ENCODE measurements at places on chromosomes 4 and X.

DNA sequence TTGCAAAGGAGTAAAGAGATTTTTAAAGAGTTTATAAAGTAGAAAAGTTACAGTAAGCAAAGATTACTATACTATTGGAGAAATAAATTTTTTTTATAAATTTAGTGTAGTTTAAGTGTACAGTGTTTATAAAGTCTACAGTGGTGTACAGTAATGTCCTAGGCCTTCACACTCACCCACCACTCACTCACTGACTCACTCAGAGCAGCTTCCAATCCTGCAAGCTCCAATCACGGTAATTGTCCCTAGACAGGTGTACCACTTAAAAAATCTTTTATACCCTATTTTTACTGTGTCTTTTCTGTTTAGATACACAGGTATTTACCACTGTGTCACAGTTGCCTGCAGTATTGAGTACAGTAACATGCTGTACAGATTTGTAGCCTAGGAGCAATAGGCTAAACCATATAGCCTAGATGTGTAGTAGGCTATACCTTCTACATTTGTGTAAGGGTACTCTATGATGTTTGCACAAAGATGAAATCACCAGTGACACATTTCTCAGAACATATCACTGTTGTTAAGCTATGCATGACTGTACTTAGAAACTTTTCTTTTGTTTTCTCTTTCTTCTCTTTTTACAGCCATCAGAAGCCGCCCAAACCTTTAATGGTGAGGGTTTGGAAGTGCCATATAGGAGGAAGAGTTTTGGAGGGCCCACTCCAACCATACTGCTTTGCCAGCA, 11.8 kb upstream of the SH3RF1 start:
- DNase-seq: no peak

DNA sequence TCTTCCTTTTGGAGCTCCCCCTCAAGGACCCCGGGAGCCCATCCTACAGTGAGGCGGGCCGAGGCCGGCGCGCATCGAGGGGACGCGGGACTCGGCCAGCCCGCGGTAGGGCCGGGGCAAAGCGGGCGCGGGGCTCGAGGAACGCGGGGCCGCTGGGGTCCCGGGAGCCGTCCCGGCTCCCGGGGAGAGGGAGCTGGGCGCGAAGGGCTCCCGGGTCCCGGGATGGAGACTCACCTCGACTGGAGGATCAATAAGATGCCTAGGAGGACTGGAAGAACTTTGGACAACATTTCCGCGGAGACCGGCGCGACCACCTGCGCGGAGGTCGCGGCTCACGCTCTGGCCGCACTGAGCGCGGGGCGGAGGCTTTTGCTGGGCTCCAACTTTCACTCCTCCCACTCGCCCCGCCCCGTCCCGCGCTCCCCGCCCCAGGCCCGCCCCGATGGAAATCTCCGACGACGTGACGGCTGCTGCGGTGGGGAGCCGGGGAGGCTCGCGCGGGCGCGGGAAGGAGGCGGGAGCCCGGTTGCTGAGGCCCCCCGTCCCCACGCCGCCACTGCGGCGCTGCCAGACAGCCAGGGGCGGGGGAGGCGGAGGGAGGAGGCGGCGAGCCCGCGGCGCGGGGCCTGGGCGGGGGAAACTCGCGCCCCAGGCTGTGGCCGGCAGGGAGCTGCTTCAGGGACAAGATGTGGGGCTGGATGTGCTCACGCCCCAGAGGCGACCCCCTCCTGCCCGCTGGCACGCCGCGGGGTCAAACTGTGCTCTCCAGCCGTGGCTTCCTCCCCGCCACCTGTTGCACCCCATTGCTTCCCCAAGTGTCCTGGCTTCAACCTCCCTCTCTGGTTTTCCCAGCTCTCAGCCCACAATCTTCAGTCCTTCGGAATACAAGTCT, at the start of gene GABRE:
TSS of gene GABRE (minus strand) at position 341 of the 892 bp plus-strand sequence. CDS start at position 290, 51 bp downstream.
- no peak for DNase-seq

DNA sequence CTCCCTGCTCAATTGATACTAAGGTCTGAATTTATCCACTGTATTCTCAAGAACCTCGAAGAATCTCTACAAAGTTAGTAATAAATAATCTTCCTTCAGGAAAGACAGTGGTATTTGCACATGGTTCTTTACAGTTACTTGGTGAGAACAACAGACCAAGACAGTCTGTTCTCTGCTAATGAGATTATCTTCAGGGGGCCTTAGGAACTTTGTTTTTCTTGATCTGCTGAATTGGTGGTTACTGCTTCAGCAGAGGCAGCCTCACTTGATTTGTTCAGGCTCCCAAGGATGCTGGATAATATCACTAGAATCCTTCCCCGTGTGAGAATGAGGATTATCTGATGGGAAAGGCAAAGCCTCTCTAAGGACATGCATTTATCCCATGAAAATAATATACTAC, 64.8 kb downstream of the CBR4 start:
- no peak for DNase-seq

DNA sequence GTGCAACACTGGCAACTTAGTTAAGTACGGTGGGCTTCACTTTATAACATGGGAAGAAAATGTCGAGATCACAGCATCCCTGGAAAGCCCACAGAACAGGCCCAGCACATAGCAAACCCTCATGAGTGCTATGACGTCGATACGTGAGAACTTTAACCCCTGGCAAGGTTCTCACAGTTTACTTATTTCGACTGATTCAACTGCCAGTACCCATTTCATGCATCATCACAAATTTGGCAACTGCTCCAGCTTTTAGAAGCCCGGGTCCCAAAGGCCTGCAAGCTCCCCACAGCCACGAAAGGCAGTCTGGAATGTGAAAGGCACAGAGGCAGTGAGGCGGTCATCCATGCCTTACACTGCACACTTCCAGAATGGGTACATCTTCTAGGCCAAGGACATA, 41.2 kb downstream of the RELL1 start:
- DNase-seq: no peak

DNA sequence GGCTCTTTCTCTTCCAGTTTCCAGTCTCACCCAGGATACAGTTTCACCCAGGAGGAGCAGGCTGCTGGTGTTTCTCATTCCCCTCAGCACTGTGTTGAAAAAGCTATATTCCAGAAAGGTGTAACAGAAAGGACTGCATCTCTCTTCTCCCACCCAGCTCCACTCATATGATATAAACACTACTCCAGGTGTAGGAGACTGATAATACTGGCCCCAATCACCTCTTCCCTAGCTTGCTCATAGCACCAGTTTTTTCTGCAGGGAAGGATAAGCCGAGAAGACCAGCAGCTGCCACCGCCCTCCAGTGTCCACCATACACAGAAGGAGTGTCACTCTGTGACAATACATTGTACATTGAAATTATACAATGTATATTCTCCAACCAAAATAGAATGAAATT, 105.5 kb upstream of the STK26 start:
- DNase-seq: no peak

GRCh38 chrX:8675006-8675630, 56.8 kb downstream of the ANOS1 start:
- no peak for DNase-seq
